Fibroblast of skin of back (primary cell): ENCODE measurements at places on chromosomes 16 and 17.
A peak's percentile ranks its signal among the peaks of the same experiment; 100 is the strongest.

- DNase-seq, result peak; percentile 65
These were observed 136.7 kb downstream of the XYLT1 start for GRCh38 chr16:17334096-17334495.

DNA sequence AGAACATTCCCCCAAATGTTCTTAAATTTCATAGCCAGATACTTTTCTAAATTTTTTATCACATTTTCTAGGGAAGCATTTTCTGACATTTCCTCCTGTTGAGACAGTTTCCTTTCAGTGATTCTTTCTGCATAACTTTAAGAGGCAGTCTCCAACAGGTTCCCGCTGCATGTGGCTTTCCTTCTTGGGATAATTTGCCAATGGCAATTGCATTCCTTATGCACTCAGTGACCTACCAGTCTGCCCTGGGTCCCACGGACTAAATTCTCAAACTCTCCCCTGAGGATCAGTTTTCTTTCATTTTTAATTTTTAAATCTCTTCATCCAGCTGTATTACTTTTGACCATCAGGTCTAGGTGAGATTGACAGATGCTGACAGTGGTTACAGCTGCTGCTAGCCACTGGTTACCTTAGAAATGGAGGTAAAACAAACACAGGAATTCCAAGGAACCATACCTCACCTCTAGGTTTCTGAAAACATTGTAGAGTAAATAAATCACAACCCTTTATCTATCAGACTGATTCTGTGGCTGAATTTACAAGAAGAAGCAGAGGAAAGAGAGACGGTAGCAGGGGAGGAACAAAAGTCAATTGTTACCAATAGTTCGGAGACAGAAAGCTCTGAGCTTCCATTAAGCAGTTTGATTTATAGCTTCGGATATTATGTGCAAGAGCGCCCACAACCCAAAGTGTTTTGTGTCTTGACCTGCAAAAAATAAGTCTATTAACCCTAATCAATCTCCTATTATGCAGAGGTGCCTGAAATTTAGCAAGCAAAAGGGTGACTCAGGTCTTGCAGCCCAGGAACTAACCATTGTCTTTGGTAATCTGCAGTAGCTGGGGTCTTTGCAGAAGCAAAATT, 216.0 kb downstream of the PMP22 start:
- DNase-seq, result no peak

GRCh38 chr17:51065466-51065865, 55.2 kb downstream of the SPAG9 start:
- DNase-seq, result no peak

- DNase-seq, result no peak
These were observed 37.4 kb downstream of the SHISA6 start for GRCh38 chr17:11278186-11278991.

DNA sequence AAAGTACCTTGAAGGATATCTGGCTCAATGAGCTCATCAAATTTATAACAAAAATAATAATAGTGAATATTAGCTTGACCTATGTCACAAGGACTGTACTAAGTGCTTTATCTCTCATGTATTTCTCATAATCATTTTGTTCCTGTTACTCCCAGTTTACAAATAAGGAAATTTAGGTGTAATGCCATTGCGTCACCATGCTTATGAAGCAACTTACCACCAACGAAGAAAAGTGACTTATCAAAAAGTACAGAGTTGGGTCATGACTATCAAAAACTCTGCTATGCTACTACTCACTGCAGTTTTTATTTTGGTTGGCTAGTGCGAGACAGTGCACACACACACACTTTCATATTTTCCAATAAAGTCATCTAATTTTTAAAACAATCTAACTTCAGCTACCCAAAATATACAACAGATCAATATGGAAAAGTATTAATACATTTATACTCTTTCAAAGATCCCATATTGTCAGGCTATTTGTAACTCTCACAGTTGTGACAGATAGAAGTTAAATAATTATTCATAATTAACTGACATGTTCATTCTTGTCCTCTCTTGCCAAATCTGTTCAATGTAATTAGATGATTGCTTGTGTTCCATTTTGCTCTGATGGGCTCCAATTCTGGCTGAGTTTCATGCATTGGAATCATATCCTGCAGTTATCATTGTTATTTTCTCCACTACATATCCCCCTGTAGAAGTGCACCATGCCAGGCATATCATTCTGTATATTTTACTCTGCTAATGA, 119.4 kb downstream of the KCNJ2 start:
- no peak for DNase-seq

DNA sequence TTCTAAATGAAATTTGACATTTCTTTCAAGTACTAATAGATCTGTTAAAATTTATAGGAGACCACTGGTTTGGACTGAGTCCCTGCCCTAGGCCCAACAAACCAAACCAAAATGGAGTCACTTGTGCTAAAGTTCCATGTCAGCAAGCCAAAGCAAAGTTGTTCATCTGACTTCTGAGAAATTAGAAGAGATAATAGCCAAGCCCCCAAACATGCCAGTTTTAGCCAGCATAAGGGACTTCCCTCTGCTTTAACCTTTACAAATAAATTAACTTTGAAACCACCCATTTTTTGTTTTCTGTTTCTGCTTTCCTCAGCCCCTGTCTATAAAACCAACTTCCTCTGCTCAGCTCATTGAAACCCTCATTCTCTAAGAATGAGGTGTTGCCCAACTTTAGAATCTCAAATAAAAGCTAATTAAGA, 18.9 kb downstream of the CDR2 start:
- DNase-seq, result no peak

DNA sequence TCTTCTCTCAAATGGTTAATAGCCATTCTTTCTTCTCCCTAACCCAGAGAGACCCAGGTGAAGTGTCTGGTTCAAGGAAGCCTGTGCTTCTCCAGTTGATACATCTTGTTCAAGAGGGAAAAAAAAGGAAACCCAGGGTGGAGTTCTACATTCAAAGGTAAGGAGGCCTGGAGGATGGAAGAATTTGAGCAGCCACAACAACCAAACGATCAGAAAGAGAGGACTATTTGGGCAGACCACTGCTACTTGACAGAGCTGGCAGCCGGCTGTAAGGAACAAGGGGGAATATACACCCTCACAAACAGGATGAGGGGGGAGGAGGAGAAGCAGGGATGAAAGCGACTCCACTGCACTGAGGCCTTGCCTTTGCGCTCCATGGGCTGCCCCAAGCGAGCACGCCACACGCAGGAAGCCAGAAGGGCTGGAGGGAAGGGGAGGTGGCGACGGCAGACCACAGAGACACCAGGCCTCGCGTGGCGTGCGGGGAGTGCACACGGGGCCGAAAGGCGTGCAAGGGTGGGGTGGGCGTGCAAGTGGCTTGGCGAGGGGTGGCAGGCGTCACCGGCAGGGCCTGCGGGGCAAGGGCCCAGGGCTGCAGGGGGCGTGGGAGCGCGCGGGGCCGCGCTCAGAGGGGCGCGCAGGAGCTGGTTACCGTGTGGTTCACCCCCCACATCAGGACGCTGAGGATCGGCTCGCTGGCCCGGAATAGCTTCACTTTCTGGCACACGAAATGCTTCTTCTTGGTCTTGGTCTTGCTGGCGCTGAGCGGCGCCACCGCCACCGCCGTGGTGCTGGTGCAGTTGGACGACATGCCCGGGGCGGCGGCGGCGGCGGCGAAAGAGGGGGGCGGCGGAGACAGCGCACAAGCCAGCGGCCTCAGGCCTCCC, 499 bp downstream of the PIP4K2B start:
- DNase-seq, result peak; percentile 54

- peak; percentile 7 for DNase-seq
These were observed 41.3 kb downstream of the GPRC5B start for GRCh38 chr16:19843371-19843770.

DNA sequence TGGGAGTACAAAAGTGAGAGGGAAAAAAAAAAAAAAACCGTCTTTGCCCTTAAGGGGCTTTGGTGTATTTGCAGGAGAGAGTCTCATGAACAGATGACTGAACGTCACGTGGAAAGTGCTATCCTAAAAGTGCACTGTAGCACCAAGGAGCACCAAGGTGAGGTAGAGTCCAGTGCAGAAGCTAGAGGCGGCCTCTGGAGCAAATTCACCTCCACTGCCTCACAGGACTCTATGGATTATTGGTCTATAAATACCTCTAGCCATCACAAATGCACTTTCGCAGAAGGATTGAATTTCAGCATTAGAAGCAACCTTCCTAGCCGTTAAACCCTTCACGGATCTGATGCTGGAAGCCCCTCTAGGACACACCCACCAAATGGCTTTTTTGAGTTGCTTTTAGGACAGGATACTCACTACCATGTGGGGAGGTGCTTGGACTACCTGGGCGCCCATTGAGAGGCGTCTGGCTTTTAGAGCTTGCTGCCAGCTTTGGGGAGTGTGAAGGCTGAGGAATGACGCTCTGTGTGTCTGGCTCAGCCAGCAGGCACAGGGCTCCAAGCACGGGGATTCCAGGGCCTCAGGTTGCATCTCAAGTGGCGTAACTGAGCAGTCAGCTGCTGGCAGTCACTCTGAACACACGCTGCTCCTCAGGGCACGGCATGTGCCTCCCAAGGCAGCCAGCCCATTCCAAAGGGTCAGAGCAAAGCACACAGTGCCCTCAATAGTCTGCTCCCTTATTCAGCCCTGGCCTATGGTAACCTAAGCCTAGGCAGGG, 52.7 kb downstream of the CDRT4 start:
- DNase-seq, result no peak

DNA sequence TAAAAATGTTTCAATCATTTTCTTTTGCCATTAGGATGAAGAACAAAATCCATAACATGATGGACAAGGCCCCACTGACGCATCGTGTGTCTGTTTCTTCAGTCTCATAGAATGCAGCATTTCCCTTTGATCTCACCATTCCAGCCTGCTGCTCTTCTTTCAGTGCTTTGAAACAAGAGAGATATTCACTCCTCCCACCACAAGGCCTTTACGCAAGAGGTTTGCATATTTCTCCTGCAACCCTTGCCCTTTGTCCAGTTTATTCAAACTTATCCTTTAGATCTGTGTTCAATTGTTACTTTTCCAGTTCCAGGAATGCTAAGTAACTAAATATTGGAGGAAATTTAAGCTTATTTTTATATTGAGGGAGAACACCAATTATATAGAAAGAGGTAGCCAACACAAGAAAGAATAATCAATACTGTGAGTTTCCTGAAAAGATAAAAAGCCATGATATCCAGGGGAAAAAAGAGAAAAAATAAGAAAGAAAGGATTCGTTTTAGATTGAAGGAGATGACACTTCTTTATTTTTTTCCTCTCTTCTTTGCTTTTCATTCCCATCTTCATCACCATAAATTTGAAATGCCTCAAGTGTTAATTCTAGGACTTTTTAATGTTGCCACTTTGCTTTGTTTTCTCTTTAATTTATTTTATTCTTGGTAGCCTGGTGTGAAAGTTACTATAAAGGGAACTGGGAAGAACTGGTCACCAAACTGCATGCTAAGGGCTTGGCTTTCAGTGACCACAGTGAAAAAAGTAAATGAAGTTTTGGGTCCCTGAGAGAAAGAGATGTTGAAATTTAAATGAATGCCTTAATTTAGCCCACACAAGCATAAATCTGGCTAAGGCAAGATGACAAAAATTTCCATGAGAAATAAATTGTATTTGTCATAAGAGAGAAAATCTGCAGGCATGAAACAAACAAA, 102.1 kb downstream of the KIF2B start:
- no peak for DNase-seq

DNA sequence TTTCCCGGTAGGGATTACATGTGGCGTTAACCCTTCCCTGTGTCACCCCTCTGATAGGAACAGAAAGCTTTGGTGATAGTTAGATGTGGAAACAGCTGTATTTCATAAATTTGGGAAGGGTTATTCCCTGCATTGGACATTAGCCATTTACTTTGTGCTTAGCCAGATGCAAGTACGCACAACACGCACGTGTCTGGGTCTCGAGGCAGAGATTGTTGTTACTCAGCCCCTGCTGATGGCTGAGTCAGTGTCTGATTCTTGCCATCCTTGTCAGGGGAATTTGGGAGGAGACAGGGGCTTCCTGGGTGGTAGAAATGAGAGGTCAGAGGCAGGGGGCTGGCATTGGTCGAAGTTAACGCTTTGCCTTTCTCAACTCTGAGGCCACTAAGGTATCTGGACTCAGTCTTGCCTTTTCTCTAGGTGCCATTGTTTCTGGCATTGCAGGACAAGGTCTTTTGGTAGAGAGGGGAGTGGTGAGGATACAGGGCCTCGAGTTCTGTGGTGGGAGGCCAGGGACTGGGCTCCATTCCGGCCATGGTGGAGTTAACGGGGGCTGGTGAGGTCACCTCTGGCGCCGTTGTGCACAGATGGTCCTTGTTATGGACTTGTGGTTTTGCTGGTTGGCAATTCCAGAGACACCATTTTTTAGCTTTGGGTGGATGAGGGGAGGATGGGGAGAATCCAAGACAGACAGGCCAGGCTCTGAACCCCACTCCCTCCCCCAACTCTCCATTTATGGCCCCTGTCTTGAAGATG, 8.2 kb downstream of the MMP2 start:
- DNase-seq, result peak; percentile 92

- DNase-seq, result no peak
These were observed 936.1 kb upstream of the SOX9 start for GRCh38 chr17:71184716-71185115.

DNA sequence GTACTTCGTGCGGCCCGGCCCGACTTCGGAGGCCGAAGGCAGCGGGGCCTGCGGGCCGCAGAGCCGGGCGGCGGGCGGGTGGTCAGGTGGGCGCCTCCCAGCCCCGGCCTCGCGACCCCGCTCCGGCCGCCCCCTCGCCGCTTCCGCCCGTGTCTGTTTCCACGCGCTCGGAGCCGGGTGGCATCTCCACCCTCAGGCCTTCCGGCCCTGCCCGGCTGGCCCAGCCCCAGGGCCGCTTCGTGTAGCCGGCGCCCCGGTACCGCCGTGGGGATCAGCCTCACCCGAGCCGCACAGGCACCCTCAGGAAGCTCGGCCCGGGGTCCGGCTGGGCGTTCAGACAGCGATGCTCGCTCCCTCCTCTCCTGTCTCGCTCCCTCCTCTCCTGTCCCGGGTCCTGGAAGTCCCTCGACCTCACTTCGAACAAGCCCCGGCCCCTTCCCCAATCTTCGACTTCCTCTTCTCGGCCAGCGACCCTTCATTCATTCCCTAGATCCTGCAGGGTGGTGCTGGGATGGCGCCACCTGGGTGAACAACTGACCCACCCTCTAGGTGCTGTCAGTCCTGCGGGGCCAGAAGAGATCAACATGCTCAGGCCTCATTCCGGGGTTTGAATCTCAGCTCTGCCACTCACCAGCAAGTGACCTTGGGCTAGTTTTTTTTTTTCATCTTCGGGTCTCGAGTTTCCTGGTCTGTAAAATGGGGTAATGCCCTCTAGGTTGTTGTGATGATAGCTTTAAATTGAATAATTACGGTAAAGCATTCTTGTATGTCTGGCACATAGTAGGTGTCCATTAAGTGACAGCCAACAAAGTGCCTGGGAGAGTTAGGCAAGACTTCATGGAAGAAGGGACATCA, 610 bp downstream of the VPS4A start:
- peak; percentile 28 for DNase-seq
